ENCODE measurements at places on chromosomes 3 and 15.

GRCh38 chr3:52026041-52026440, 30.3 kb downstream of the DUSP7 start:
- no peak for DNase-seq

DNA sequence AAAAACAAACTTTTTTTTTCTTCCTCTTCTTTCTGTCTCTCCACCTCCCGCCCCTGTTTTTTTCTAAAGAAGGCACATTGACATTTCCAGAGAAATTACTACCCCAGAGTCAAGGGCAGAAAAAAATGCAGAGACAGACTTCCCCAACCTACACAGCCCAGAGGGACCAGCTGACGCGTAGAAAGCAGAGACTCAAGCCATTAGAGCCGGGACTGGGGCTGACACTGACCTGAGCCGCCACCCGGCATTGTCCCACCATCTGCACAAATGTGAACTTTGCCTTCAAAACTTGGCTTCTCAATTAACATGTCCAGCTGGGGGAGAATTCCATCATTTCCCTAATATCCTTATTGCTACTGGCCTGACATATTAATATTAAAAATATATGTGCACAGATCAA, 385.6 kb downstream of the NR2F2 start:
- DNase-seq: no peak

DNA sequence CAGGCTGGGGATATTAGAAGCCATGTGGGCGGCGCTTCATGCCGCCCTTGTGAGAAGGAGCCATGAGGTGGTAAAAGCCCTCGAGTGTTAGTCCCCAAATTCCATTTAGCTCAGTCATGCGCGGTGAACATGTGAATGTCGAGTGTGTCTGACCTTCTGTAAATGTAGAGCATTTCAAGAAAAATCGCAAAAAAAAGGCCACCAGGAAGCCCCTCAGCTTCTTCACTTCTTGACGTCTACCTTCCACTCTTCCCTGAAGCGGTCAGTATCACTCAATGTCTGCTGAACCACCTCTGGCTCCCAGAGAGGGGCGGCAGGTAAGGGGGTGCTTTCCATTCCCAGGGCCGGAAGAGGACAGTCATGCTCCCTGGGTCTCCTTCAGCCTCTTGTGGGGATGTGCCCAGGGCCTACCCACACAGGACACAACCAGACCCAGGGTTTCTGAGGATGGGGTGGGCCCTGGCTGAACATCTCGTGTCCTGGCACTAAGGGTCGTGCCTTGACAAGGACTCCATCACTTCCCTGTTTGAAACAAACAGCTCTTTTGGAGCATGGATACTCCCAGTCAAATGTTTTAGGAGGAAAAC, 274.9 kb downstream of the FAM43A start:
- DNase-seq: no peak

DNA sequence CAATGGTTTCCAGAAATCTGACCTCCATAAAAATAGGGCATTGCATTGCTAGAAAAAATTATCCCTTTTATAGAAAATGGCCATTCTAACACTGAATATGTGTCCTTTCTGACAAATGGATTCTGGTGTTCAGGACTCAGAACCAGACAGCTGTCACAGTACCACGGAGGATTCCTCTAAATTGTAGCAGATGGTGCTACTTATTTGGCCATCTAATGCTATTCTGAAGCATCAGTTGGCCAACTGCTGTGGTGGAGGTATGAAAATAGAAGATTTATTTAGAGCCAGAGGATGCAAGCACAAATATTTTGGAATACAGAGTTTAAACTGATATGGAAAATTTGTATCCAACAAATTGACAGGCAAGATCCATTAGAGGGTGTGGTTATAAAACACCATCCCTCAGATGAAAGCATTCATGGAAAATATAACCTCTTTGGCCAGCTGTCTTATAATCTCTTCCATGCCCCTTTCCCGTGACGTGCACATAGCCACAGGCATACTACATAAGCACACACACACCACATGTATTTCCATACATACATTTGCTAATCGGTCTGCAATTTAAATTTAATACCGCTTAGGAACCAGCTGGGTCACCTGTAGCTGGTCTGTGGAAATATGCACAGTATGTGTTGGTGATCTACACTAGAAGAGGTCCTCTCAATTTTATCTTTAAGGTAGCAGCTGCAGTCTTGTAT, 302.7 kb upstream of the KCNMB2 start:
- no peak for DNase-seq

DNA sequence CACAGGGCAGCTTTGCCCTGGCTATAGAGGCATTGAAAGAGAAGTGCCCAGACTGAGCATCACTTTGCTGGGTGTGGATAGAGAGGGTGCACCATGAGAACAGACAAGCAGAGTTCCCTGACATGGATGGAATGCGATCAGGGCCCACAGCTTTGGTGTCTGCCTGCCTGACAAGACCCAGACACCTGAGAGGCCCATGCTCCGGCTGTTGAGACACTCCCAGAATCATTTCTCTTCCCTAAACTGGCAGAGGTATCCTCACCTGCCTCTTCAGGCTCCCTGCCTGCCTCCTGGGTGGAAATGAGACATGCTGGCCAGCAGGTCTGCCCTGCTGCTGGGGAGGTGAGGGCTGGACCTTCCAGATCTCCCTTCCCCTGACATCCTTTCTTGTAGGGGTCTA, 10.4 kb upstream of the CHST14 start:
- DNase-seq: no peak

- no peak for DNase-seq
Observed at GRCh38 chr3:17508180-17508752, 234.2 kb downstream of the TBC1D5 start.

- no peak for DNase-seq
Observed at GRCh38 chr3:169179321-169179720, 484.2 kb downstream of the MECOM start.

DNA sequence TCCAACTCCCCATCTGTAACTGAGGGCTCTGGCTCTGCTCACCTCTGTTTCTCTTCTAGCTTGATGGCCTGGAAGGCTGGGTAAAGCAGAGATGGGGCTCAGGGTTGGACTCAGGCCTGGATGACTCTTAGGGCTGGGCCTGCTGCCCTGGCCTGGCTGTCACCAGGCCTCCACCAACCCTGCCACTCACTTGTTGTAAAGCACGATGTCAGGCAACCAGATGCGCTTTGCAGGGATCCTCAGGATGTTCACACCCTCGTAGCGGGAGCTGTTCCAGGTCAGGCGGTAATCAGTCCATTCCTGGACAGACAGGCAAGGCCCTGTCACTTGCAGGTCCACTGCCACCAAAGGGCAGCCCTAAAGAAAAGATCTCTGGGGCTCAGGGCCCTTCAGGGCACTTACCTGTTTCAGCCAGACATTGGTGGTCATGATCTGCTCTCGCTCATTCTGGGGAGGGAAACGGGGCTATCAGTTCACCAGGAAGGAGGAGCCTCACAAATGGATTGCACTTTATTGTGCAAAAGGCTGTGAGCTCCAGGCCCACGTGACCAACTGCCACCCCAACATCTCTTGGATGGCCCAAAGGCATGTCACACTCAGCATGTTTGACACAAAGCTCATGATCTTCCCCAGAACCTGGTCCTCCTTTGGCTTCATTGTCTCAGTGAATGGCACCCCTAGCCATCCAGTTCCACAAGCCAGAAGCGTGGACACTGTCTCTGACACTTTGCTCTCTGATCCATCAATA, 9.9 kb downstream of the CHRNB4 start:
- no peak for DNase-seq

DNA sequence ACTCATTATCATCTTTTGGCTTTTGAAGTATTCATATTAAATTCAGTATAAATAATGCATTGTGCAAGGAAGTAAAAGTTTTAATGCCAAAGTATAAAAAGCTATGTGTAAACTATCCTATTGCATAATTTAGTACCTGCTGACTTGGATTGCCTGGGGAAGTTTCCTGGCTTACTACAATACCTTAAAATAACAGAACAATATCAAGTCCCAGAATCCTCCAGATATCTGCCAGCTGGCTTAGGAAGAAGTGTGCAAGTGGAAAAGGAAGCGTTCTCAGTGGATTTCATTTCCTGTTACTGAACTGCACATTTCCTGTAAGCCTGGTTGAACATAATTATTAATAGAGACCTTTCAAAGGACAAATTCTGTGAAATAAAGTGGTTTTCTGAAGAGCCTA, 236.7 kb downstream of the ADAMTSL3 start:
- DNase-seq: no peak

DNA sequence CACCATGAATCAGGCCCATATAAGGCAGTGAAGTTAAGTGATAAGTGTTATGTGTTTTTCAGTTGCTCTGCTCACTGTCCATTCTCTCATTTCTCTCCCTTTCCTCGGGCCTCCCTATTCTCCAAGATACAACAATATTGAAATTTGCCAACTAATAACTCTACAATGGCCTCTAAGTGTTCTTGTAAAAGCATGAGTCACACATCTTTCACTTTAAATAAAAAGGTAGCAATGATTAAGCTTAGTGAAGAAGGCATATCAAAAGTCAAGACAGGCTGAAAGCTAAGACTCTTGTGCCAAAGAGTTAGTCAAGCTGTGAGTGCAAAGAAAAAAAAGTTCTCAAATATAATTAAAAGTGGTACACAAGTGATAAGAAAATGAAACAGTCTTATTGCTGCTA, 675.4 kb downstream of the OTOL1 start:
- no peak for DNase-seq

- DNase-seq: no peak
Observed at GRCh38 chr15:59191855-59192237, 14.8 kb upstream of the LDHAL6B start.

DNA sequence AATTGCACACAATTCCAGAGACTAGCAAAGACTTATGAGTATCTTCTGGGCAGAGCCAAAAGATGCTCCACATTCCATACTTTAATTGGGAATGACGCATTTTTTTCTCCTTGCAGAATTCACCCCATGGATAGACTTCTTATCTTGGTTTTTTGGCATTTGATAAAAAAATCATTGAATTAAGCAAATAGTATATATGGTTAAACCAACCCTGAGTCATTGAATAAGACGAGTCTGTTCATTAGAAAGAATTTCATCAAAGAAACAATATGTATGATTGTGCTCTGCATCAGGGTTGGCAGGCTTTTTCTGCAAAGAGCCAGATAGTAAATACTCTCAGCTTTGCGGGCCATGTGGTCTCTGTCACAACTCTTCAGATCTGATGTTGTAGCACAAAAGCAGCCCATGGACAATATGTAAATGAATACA, 9.2 kb upstream of the PDZRN3 start:
- no peak for DNase-seq

DNA sequence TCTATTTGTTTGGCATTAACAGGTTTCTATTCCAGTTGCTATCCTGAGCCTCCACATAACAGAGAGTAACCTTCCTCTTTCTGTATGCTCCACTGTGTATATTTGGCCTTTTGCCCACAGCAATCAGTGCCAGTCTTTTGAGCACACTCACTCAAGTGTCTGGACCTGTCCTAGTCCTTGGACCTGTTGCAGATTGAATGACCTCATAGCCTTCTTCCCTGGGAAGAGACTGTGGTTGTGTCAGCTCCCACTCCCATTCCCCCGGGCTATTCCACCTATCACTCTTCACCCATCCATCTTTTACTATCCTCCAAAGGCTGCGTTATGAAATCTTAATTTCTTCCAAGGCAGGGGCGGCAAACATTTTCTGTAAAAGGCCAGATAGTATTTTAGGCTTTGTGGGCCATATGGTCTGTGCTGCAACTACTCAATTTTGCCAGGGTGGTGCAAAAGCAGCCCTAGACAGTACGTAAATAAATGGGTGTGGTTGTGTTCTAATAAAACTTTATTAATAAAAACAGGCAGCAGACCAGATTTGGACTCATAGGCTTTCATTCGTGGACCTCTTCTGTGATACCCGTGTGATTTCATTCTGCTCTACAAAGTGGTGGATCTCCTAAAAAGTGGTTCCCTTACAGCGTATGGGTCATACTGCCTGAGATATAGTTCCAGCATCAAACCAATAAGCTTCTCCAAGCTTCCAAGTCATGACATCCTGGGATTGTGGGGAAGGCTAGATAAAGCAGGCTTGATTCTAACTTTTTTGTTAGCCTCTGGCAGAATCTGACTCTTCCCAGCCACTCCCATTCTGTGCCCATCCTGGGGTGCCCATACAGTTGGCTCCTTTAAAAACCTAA, 57.4 kb downstream of the CDAN1 start:
- no peak for DNase-seq

- peak; percentile 3 for DNase-seq
Observed at GRCh38 chr3:171460725-171461524, 720 bp upstream of the TNIK start.

GRCh38 chr15:34233614-34234013, 8.8 kb downstream of the EMC4 start:
- DNase-seq: no peak

GRCh38 chr3:195699388-195699771, 21.4 kb upstream of the MUC20 start:
- no peak for DNase-seq

DNA sequence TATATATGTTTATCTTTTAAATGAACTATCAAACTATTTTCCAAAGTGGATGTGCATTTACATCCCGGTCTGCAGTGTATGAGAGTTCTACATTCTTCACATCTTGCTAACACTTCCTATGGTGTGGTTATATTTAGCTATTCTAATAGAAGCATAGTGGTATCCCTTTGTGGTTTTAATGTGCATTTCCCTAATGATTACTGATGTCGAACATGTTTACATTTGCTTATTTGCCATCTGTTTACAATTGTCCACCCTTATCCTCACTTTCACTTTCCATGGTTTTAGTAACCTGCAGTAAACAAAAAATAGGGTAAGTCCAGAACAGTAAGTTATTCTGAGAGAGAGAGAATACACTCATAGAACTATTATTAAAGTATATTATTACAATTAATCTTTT, 360.5 kb upstream of the NAALADL2 start:
- no peak for DNase-seq

DNA sequence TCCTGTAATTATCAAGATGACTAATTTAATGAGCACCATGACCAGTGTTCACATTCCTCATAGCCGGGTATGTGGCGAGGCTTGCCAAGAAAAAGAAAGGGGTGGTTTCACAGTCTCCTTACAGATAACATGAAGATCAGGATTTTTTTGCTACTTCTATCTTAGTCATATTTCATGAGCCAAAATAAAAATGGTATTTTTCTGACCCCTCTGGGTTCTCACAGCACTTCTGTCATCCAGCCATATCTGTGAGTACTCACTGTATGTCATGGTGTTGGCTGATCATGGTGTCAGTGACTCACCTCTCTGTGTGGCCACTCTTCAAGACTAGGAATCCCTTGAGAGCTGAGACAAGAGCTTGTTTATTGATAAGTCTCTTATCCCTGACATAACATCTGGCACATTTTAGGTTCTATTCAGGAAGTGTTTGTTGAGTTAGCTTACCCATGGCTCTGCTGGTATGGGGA, 130.5 kb upstream of the LMCD1 start:
- DNase-seq: no peak

GRCh38 chr3:158330870-158331269, 221.0 kb downstream of the RSRC1 start:
- no peak for DNase-seq
